ENCODE measurements at places on chromosomes 4 and X.

- DNase-seq: no peak
Measured at GRCh38 chr4:77443941-77444340, 161.7 kb upstream of the CXCL13 start.

- no peak for DNase-seq
Measured at GRCh38 chr4:1421657-1422056, 15.4 kb upstream of the NKX1-1 start.

DNA sequence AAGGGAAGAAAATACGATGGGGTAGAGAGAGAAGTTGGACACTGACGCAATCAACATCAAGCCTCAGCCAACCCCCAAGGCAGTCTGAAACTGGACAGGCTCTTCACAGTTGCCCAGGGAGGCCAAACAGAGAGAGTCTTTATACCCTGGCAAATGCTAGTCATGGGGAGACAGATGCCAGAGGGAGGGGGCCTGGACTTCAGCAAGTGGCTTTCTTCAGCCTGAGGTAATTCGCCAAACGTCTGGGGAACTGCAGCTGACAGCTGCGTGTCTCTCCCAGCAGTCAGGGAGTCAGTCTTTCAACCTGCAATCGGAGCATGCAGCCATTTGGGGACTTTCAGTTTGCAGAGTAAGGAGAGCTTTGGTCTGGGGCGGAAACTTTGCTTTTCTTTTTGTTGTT is 521.6 kb downstream of the TRIML1 start:
- DNase-seq: no peak

- DNase-seq: no peak
Measured at GRCh38 chr4:82528868-82529267, 32.9 kb downstream of the TMEM150C start.

- DNase-seq: no peak
Measured at GRCh38 chr4:174135530-174135929, 147.9 kb downstream of the FBXO8 start.

- no peak for DNase-seq
Measured at GRCh38 chr4:26218677-26219605, 101.9 kb upstream of the RBPJ start.

- DNase-seq: no peak
Measured at GRCh38 chrX:107709266-107709806, 66.3 kb downstream of the TSC22D3 start.

DNA sequence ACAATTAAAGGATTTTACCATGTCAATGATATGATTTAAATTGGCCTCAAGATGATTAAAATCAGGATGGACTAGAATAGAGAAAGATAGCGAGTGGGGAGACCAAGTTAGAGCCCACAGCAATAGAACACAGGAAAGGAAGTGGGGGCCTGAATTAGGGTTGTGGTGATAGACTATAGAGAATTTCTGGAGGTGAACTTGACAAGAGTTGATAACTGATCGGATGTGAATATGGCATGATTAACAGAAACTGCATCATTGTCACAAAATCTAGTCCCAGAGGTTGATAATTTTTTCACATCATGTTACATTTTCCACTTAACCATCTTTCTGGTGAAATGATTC is 26.3 kb upstream of the TRPC3 start:
- no peak for DNase-seq

DNA sequence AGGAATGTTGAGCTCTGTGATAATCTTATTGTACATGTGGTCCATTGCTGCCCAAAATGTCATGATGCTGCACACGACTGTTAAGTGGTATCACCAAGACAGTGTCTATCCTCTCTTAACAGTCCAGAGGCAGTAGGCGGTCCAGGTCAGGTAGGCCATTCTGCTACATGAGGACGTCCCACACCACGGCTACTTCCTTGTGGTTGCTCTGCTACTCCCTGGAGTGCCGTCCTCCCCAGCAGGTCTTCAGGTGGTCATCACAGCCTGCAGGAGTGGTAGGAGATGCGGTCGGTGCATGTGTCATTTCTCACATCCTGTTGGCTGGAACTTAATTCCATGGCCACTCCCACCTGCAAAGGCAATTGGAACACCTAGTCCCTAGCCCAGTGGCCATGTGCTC is 11.5 kb upstream of the STK32B start:
- no peak for DNase-seq

DNA sequence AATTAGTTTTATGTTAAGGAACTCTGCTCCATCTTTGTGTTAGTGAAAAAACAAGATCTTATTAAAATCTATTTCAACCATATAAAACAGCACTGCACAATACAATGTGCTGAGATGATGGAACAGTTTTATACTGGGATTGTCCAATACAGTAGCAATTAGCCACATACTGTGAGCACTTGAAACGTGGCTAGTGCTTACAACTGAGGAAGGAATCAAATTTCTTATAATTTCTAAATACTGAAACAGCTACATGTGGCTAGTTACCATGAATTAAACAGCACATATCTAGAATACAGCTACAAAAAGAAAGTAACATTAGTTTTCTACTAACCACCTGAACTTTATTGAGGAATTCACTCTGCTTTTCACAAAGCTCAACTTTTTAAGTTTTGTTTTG is 14.7 kb downstream of the NFXL1 start:
- DNase-seq: no peak

- DNase-seq: no peak
Measured at GRCh38 chrX:153668423-153669173, 5.0 kb downstream of the PNCK start.

GRCh38 chr4:83259586-83259985 is 25.0 kb downstream of the COQ2 start:
- no peak for DNase-seq

GRCh38 chrX:123884809-123885408 is 25.1 kb downstream of the XIAP start:
- no peak for DNase-seq

- no peak for DNase-seq
Measured at GRCh38 chr4:97103252-97103651, 1040.0 kb downstream of the STPG2 start.

GRCh38 chr4:108775921-108776320 is 13.1 kb upstream of the ETNPPL start:
- no peak for DNase-seq

GRCh38 chr4:67934628-67935027 is 28.7 kb downstream of the TMPRSS11A start:
- DNase-seq: no peak

DNA sequence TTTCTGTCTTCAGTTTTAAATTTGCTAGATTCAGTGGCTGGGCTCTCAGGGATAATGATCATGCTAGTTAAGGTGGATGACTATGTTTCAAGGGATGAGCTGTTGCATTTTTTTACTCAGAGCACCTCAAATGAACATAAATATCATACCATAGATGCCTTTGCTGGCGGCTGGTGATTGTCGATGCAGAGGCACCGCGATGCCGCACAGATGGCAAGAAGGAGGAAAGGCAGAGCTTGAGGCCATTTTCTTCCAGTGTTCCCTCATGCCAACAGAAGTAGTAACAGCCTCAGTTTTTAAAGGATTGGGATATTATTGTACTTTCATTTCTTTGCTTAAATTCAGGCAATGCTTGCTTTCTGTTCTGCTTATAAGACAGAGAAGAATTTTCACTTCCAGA is 654.7 kb upstream of the IGFBP7 start:
- no peak for DNase-seq

- no peak for DNase-seq
Measured at GRCh38 chr4:167537761-167538160, 303.5 kb upstream of the SPOCK3 start.

Data from stimulated activated CD8-positive, alpha-beta memory T cell treated with anti-CD3 and anti-CD28 coated beads, Interleukin-7, amount 100 ng/mL, for 4 hours (primary cell).